NCI-H2081 treated with DMSO at 0.1 percent for 48 hours (cell line): ENCODE measurements at places on chromosomes 7 and 10.

DNA sequence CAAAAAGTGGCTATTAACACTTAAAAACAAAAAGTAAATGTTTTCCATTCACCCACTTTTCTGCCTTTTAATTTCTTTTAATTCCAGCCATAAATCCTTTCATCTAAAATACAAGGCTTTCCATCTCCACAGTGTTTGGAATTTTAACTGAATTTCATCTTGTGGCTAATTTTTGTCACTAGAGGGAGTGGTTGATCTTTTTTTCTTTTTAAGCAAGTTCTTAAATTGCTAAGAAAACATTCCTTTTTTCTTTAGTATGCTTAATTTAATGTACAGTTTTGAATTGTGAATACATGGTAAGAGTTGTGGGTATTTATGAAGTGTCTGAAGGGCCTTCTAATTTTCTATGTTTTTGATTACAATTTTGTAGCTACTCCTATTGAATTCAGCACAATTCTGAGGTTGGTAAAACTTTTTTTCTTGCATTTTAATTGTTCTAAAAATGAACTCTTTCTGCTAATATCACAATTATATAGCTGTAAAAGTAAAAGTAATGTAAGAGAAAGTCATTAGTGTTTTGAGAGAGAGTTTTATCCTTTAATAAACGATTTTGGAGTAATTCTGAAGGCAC lies 54.9 kb upstream of the ANK3 start:
- DNase-seq, result no peak

GRCh38 chr10:72081210-72081609 lies 7.1 kb downstream of the SPOCK2 start:
- DNase-seq, result no peak

DNA sequence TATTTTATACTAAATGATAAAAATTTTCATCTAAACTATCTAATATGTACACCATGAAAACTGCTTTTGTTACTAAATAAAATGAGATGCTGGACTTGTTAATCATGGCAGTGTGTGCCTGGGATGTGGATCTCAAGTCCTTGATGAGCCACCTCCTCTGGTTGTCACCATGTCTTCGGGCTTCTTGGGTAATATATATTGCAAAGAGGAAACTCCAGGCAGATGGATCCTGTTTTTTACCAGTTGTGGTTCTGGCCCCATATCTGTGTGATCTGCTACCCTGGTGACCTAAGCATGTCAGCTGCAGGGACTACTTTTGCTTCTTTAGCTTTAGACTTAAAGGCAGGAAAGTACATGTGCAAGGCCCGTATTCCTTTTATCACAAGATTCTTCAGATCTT lies 46.2 kb downstream of the TMEM60 start:
- DNase-seq, result no peak

- no peak for DNase-seq
Observed at GRCh38 chr10:78875331-78875877, 193.4 kb upstream of the ZMIZ1 start.

GRCh38 chr7:120760851-120761250 lies 97.1 kb downstream of the TSPAN12 start:
- DNase-seq, result no peak

DNA sequence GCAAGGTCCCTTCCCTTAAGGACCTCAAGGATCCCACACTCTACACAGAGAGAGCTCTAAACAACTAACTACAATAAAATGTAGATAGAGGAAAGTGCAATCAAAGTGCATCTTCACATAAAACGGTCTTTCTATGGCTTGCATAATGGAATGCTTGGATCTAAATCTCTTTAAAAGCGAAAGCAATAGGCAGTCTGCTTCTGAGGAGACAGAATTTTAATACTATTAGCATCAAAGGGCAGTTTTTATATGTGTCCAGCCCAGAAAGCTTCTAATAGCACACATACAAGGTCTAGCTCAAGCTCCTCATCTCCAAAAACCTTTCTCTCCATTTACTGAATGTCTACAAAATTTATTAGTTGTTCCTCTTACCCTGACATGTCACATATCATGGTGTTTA lies 101.5 kb upstream of the C1GALT1 start:
- DNase-seq, result no peak

- peak; percentile 15 for DNase-seq
Observed at GRCh38 chr7:44189286-44189992, at the start of gene GCK. Gene GCK, minus strand, starts transcription at chr7:44189439. Its CDS starts 486 bp downstream, at chr7:44188953.

GRCh38 chr10:91907033-91907594 lies 2.2 kb downstream of the FGFBP3 start:
- no peak for DNase-seq

DNA sequence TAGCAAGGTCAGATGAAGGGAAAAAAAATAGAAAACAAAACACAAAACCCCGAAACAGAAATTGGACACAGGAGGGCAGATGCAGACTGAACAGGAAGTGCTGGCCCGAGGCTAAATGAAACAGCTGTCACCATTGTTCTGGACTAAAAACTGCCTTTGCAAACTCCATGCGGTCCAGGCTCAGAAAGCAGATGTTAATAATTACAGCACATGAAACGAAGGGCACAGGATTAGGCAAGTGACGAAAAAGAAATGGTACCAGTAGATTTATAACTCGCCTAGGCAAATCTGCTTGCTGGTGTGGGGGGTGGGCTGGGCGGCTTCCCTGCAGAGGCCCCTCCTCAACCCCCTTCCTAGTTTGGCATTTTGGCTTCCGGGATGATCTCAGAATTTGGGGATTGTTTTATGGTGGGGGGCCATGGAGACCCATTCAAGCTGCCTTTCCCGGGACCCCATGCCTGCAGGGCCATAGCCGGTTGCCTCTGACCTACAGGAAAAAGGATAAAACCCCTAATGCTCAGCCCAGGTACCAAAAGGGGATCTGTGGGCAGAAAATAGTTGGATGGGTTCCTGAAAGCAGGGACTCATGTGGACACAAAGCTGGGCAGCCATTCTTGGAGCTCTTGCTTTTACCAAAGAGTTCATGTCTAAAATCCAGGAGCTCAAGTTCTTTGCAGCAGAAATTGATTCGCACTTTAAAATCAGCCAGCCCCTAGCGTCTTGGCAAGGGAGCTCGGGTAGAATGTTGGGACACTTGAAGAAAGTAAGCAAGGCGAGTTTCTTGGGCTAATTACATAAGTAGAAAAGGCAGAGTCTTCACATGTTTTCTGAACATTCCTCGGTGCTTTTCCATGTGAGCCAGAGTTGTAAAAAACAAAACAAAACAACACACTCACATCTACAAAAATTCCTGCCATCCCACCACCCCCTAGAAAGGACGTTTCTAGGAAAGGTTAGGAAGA lies 39.0 kb upstream of the EMX2 start:
- DNase-seq, result peak; percentile 25

GRCh38 chr10:17214971-17215781 lies 12.9 kb upstream of the VIM start:
- no peak for DNase-seq

GRCh38 chr10:1142596-1142995 lies 86.4 kb downstream of the WDR37 start:
- DNase-seq, result no peak

GRCh38 chr10:2097937-2098336 lies 360.6 kb upstream of the ADARB2 start:
- DNase-seq, result no peak

- DNase-seq, result no peak
Observed at GRCh38 chr10:122709971-122710370, 10.3 kb upstream of the C10orf120 start.

DNA sequence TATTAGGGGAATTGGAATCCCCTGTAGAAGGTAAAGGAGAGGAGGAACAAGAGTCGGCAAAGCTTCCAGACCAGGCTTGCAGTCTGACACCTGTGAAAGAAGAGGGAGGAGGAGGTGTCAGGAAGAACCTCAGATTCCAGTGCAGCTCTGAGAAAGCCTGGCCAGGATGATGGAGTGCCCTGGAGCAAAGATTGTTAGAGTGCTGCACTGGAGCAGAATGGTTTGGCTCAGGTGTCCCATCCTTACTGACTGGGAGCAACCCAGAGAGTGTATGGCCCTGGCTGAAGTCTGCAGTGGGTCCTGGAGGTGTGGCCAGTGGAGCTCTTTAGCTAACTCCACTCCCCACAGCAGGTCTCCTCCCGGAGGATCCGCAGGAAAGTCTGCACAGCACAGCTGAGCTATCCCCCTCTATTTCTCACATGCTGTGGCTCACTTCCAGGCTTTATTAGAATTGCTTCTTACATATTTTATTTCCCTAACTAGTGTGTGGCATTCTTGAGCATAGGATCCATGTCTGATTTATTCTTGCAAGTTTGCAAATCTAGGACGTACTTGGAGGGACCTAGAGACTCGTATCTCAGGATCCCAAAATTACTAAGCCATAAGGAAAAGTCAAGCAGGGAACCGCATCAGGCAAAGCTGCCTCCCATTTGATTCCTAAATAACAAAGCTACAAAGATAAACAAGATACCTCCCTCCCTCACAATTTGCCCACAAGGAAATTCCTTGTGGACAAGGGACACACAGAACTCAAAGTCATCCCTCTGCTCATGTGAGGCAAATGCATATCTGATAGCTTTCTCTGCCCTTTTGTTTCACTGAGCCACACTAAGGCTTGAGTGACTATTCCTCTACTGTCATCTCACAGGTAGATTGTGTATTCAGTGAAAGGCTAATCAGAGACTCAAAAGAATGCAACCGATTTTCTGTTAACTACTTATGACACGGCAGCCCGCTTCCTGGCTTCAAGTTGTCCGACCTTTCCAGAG lies 58.8 kb downstream of the VIM start:
- no peak for DNase-seq

DNA sequence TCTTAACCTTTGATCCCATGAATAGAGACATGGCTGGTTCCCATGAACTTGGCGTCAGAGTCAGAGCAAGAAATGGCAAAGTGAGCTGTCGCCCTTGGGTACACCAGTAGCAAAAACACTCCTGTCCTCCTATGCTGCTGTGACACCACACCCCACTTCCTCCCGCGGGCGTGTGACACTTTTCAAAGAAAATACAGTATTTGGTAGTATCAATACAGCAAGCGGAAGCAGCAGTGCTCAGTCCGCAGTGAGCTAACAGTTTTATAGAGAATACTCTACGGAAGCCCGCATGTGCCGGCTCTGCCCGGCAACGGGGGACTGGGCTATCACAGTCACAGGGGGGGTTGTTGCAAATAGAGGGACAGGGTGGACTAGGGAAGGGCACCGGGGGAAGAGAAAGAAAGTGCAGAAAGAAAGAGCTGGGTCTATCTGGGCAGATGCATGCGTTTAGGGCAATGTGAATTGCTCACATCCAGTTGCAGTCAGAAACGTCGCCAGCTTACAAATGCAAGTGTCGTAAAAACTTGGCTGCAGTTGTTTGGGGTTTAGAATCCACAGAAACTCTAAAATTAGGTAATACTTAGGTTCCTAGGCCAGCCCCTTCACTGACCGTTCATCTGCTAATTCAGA lies 49.8 kb downstream of the PRKCQ start:
- DNase-seq, result no peak

GRCh38 chr10:112082120-112082519 lies 101.4 kb downstream of the GPAM start:
- DNase-seq, result no peak

DNA sequence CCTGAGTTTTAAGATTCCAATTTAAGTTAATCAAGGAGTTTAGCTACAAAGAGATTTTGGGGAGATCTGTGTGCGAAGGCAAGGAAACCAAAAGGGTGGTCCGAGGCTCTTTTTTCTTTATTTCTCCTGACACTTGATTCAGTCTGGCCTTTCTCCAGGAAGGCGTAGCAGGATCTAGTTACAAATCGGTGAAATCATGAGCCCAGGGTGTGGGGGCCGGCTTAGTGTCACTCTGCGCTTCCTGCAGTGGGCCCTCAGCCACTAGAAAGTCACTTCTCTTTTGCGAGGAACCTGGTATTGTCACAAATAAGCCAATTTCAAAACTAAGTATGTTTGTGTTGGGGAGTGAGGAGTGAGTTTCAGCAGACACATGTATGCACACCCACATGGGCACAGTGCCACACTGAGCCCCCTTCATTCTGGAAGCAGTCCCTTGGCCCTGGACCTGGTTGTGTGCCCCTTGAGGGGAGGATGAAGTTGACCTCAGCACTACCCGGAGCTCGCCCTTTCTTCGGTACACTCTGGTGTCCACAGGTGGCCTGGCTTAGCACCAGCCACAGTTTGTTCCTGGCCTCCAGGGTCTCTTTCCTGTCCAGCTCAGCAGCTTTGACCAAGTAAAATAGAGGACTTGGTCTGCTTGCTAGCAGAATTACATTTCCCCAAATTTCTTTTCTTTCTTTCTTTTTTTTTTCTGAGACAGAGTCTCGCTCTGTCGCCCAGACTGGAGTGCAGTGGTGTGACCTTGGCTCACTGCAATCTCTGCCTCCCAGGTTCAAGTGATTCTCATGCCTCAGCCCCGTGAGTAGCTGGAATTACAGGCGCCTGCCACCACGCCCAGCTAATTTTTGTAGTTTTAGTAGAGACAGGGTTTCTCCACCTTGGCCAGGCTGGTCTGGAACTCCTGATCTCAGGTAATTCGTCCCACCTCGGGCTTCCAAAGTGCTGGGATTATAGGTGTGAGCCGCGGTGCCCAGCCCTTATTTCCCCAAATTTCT lies 84.0 kb upstream of the BTBD16 start:
- DNase-seq, result no peak

DNA sequence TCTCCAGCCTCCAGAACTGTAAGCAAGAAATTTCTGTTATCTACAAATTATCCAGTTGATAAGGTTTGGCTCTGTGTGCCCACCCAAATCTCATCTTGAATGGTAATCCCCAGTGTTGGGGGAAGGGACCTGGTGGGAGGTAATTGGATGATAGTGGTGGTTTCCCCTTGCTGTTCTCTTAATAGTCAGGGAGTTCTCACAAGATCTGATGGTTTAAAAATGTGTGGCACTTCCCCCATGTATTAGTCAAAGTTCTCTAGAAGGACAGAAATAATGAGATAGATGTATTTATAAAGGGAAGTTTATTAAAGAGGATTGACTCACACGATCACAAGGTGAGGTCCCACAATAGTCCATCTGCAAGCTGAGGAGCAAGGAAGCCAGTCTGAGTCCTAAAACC lies 56.2 kb upstream of the APBB1IP start:
- no peak for DNase-seq

- DNase-seq, result no peak
Observed at GRCh38 chr7:11675163-11675562, 156.8 kb downstream of the THSD7A start.

DNA sequence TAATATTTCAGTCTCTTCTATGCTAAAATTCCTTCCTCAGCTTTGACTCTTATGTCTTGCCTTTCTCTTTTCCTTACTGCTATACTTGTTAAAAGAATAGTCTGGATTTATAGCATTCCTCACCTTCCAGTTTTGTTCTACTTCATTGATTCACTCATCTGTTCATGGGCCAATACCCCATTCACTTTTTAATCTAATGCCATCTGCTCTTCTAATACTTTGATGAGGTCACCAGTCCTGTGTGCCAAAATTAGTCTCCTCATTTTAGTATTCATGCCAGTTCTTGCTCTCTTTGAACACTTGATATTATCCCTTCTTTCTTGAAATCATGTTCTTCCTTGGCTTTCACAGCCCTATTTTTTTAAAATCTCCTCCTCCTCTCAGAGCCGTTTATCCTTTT lies 19.3 kb downstream of the STK17A start:
- no peak for DNase-seq

- DNase-seq, result no peak
Observed at GRCh38 chr7:31991846-31992245, 78.4 kb downstream of the PDE1C start.

GRCh38 chr10:44016589-44017482 lies 368.1 kb downstream of the CXCL12 start:
- DNase-seq, result no peak
